ENCODE measurements at places on chromosomes 13 and 19.

DNA sequence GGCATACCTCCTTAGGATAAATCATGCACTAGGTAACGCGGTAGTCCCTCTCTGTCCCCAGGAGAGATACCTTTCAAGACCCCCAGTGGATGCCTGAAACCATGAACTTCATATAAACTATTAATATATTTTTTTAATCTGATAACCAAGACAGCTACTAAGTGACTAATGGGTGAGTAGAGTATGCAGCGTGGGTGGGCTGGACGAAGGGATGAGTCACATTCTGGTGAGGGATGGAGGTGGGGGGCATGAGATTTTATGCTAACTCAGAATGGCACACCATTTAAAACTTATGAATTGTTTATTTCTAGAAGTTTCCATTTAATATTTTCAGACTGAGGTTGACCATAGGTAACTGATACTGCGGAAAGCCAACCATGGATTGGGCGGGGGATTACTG is 46.2 kb downstream of the CDK8 start:
- DNase-seq, result no peak

DNA sequence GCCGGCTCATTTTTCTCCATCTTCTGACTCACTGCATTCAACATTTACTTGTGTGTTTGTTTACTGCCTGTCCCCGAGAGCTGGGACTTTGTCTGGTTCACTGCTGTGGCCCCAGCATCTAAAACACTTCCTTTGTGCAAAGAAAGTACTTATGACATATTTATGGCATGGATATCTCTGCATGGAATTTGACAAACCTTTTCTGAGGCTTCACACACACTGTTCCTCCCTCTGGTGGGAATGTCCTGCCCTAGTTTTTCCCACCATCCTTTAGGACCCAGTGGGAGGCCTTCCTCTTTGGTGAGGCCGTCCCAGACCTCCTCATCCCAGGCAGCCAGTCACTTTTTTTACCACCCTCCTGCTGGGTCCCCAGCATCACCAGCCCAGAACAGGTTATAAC is 1.4 kb upstream of the SRRM5 start:
- DNase-seq, result no peak

GRCh38 chr19:4369109-4369887 is 25.9 kb downstream of the MPND start:
- peak; percentile 43 for DNase-seq

GRCh38 chr13:64684685-64685431 is 2545.3 kb downstream of the PCDH9 start:
- DNase-seq, result no peak

All from central memory CD8-positive, alpha-beta T cell (primary cell).